ENCODE measurements at places on chromosomes 6 and 20.
A peak's percentile ranks its signal among the peaks of the same experiment; 100 is the strongest.

- DNase-seq, result no peak
Observed at GRCh38 chr6:138671351-138671750, 102.2 kb upstream of the CCDC28A start.

- no peak for DNase-seq
Observed at GRCh38 chr6:155448668-155449449, 6.8 kb downstream of the NOX3 start.

DNA sequence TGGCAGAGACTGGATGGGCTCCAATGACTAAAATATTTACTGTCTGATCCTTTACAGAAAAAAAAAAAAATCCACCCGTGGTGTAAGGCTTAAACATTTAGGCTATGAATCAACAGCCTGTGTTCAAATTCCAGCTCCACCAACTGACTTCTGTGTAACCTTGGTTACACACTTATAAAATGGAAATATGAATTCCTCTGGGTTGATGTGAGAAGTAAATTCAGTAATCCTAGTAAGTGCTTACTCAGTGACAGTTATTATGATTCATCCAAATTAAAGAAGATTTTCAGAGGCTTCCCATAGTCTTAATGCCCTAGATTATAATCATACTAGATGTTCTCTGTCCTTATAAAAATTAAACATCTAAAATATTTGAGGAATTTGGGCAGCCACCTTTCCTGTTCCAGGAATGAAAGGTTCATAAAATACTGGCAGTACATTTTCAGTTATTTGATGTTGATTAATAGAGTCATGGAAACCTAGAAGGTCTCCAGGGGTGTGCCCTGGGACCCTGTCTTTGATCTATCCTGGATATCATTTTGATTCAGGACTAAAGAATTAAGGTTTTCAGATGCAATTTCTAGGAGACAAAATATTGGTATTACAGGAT is 180.3 kb upstream of the ZNF217 start:
- DNase-seq, result peak; percentile 92

DNA sequence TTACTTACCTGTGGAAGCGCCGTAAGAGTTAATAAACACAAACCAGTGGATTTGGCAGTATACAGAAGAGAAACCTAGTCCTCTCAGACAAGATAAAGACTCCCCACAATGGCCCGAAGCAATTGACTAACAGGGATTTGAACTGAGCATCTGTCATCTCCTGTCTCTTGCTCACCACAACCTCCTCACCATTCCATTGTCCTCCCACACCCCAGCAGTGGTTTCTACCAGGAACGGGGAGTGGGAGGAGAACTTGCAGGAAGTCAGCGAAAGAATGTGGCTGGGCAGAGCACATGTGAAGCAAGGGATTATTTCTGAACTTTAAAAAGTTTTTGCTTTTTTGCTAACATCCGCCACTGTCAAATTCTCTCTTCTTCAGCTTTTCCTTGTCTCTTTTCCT is 24.6 kb upstream of the TAAR1 start:
- DNase-seq, result peak; percentile 58
